Mesenchymal stem cell (in vitro differentiated cells and primary cell): ENCODE measurements at places on chromosomes 3 and 15.

GRCh38 chr3:169460035-169460434 is 203.5 kb downstream of the MECOM start:
- no peak for DNase-seq
- H3K4me1 ChIP-seq = no peaks in the 10 kb centered on the region
- H3K27ac ChIP-seq = no peak overlapping the region
- H3K36me3 ChIP-seq = no peaks in the 10 kb centered on the region

GRCh38 chr3:47704237-47704612 is 77.5 kb downstream of the SMARCC1 start:
- no peak for DNase-seq
- H3K27ac ChIP-seq = no peak overlapping the region
- H3K4me1 ChIP-seq = no peaks in the 10 kb centered on the region
- no peaks in the 10 kb centered on the region for H3K27me3 ChIP-seq
- H3K4me3 ChIP-seq = no peak overlapping the region

GRCh38 chr15:40259021-40259420 is 20.2 kb downstream of the PAK6 start:
- H3K27ac ChIP-seq = peak overlapping the region; percentile 78
- H3K27me3 ChIP-seq = peaks cover 28% of the 10 kb centered on the region
- peaks cover 30% of the 10 kb centered on the region for H3K4me1 ChIP-seq
- H3K36me3 ChIP-seq = no peaks in the 10 kb centered on the region
- DNase-seq = peak; percentile 21
- H3K4me3 ChIP-seq = no peak overlapping the region

- H3K36me3 ChIP-seq = no peaks in the 10 kb centered on the region
- H3K4me3 ChIP-seq = no peak overlapping the region
- H3K4me1 ChIP-seq = no peaks in the 10 kb centered on the region
- peaks cover 72% of the 10 kb centered on the region for H3K27me3 ChIP-seq
- no peak for DNase-seq
Observed at GRCh38 chr3:186520957-186521842, 23.0 kb downstream of the CRYGS start.

DNA sequence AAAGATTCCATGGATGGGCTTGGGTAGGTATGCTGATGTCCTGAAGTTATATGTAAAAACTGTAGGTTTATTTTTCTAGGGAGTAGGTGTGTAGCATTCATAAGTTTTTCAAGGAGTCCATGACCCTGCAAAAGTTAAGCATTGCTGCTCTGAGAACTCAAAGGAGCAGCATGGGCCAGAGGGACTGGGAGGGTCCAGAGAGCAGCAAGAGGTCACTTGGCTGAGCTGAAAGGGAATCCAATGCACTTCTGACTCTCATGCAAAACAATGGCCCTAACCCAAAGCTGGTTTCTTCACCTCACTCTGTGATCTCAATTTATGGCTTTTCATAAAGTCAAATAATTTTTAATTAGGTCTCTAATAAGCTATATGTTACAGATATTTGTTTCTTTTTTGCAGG is 198.3 kb upstream of the GOLGA6L4 start:
- no peak overlapping the region for H3K4me3 ChIP-seq
- no peak for DNase-seq
- H3K27me3 ChIP-seq = peaks cover 22% of the 10 kb centered on the region
- no peaks in the 10 kb centered on the region for H3K36me3 ChIP-seq

DNA sequence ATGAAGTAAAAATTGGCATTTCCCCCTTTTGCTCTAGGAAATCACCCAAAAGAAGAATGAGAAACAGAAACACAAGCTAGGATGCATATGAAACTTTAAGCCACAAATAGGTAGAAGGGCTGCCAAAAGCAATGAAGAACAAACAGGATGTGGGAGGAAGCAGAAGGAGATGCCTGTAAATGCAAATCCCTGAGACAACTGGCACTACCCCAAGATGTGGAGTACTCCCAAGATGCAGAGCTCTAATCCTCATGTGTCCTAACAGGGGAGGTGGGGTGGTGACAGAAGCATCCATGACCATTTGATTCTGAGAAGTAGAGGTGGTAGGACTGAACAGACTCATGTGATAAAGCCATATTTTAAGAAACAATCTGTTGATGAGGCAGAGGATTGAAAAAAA is 31.9 kb upstream of the ZNF280D start:
- no peak overlapping the region for H3K27ac ChIP-seq
- H3K4me3 ChIP-seq = no peak overlapping the region
- H3K36me3 ChIP-seq = no peaks in the 10 kb centered on the region

- H3K27me3 ChIP-seq = no peaks in the 10 kb centered on the region
- H3K27ac ChIP-seq = no peak overlapping the region
- H3K36me3 ChIP-seq = peaks cover 9% of the 10 kb centered on the region
Observed at GRCh38 chr15:89203705-89204273, 17.6 kb downstream of the RLBP1 start.

DNA sequence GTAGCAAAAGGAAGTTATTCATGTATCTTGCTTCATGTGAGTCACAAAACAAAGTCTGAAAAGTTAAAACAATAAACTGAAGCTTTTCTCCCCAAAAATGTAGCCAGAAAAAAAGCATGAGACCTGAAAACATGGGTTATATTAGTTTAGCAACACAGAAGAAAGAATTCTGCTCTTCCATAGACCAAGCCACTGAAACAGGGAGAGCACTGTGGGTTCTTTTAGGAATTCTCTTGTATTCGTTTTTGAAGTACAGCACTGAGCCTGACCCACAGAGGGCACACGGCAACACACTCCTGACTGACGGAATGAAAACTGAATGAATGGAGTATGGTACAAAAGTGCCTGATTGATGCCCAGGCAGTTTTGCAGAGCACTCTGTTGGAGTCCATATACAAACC is 66.6 kb downstream of the TM4SF4 start:
- H3K4me3 ChIP-seq = no peak overlapping the region
- peaks cover 8% of the 10 kb centered on the region for H3K4me1 ChIP-seq
- no peaks in the 10 kb centered on the region for H3K27me3 ChIP-seq

DNA sequence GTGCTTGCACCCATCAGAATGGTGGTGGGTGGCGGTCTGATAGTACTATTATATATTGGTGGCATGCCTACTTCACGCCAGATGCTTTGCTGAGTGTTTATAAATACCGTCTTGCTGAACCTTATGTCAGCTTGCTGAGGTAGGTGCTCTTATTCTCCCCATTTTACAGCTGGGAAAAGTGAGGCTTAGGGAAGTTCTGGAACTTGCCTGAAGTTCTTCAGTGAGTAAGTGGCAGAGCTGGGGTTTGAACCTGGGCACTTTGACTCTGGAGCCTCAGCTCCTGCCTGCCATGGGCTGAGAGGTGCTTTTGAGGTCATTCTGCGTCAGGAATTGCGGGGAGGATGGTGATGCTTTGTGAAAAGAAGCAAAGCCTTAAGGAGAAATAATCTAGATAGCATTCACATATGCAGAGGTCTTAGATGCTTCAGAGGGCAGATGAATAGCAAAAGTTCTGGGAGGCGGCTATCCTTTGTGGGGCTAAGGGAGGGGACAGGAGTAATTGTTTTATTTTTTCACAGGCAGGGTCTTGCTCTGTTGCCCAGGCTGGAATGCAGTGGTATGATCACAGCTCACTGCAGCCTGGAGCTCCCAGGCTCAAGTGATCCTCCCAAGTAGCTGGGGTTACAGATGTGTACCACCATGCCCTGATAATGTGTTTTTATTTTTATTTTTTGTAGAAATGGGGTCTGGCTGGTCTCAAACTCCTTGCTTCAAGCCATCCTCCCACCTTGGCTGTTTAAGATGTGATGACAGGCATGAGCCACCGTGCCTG is 18.5 kb downstream of the ITPR1 start:
- H3K27me3 ChIP-seq = no peaks in the 10 kb centered on the region
- peaks cover 3% of the 10 kb centered on the region for H3K4me1 ChIP-seq
- DNase-seq = no peak

DNA sequence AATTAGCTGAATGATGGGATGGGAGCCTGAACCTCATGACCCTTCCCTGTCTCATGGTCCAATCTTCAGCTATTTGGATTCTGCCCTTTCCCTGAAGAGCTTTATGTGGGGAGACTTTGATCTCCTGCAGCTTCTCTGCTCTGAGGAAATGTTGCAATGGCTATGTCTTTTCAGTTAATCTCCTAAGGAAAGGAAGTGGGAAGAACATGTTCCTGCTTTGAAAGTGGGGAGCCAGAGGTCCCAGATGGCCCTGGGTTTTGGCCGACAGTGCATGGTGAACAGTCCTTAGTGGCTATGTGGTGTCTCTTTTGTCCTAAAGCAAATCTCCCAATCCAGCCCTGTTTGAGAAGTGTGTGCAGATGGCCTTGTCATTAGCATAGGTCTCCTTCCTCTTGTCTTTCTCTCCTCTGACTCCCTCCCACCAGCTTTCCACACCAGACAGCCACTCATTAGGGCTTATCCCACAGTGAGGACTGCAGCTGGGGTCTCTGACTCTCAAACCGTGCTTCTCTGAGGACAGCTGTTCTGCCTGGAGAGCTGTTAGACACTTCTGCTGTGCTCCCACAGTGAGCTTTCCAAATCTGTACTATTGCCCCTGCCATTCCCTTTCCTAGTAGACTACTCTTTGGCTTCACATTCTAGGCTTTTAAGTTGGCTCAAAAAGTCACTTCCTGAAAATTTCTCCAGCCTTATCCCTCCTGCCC is 365.8 kb upstream of the UMPS start:
- H3K36me3 ChIP-seq = no peaks in the 10 kb centered on the region
- peak; percentile 27 for DNase-seq
- no peak overlapping the region for H3K4me3 ChIP-seq
- peaks cover 1% of the 10 kb centered on the region for H3K4me1 ChIP-seq
- H3K27me3 ChIP-seq = no peaks in the 10 kb centered on the region
- no peak overlapping the region for H3K27ac ChIP-seq

- no peaks in the 10 kb centered on the region for H3K4me1 ChIP-seq
- H3K27ac ChIP-seq = no peak overlapping the region
- no peak overlapping the region for H3K4me3 ChIP-seq
- H3K27me3 ChIP-seq = no peaks in the 10 kb centered on the region
- no peaks in the 10 kb centered on the region for H3K36me3 ChIP-seq
Observed at GRCh38 chr3:112579232-112579631, 17.4 kb downstream of the SLC35A5 start.

DNA sequence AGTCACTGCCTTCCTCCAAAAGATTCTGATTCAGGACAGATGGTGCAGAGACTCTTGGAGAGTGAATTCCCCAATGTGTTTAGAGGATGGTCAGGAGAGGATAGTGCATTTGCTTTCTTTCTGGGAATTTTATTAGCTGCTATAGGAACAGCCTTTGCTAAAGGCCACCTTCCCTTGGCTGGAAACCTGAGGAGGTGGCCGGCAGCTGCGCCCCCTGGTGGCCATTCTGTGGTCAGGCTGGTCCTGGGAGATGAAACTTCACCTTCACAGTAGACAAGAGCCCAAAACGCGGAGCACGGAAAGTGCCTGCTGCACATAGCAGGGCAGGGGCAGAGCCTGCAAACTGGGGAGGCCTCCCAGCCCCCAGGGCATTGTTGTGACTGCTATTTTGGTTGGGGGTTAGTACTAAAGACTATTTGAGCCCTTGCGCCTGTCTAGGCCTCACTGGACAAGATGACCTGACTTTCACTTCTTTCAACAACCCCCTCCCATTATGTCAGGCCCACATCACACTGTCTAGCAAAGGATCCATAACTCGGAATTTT is 34.3 kb downstream of the SEC22C start:
- peaks cover 22% of the 10 kb centered on the region for H3K36me3 ChIP-seq
- peaks cover 4% of the 10 kb centered on the region for H3K4me1 ChIP-seq

GRCh38 chr3:169996063-169996462 is 29.5 kb downstream of the SEC62 start:
- no peaks in the 10 kb centered on the region for H3K4me1 ChIP-seq
- no peak overlapping the region for H3K27ac ChIP-seq
- H3K4me3 ChIP-seq = no peak overlapping the region
- H3K36me3 ChIP-seq = peaks cover 59% of the 10 kb centered on the region

DNA sequence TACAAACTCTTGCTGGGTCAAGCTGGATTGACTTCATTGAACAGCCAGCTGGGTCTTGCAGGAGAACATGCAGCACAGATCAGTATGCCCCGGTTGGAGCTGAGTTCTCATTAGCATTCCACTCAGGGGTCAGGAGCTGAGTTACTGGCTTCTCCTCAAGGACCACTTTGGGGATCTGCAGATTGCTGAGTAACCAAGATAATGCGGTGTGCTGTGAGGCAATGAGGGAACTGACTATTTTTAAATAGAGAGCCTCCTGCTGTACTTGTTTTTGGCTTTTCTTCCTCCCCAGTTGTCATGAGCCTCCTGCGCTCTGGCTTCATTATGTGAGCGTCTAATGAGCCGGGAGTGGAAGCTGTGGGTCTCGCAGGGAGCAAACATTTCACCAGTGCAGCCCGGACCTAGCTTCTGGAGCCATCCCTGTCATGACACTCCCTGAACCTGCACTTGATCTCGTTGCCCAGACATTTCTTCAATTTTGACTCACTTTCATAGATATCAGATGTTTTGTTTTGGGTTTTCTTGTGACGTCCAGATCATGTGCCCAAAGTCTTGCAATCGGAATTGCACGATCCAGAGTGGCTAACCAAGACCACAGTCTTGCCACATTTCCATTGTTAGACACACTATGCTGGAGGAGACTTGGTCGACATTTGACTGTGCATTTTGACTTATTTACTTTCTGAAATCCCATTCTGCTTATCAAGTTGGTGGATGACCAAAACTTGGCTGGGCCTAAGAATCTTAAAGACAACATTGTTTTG is 327.2 kb downstream of the LRTM1 start:
- H3K4me3 ChIP-seq = no peak overlapping the region
- H3K4me1 ChIP-seq = no peaks in the 10 kb centered on the region
- DNase-seq = no peak
- H3K36me3 ChIP-seq = no peaks in the 10 kb centered on the region

DNA sequence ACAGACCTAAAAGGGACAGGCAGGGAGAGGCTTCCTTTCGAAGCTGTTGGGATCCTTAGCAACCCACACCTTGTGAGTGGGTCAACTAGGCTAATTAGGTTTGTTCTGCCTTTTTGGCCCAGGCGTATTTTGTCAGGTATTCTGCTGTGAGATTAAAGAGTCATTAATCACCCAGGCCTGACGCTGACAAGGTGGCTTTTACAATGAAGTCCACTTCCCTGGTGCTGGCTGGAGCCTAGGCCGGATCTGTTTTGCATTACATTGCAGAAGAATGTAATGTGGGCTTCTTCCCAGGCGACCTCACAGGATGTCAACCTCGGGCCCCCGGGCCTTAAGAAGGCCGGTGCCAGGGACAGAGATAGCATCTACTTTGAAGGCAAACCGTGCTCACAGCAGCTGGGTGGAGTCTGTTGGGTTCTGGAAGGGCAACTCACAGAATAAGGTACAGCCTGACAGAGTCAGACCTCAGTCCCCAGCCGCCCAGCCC is 76.9 kb downstream of the HES1 start:
- H3K36me3 ChIP-seq = no peaks in the 10 kb centered on the region
- H3K27me3 ChIP-seq = peaks cover 61% of the 10 kb centered on the region
- no peak overlapping the region for H3K27ac ChIP-seq
- no peak overlapping the region for H3K4me3 ChIP-seq

DNA sequence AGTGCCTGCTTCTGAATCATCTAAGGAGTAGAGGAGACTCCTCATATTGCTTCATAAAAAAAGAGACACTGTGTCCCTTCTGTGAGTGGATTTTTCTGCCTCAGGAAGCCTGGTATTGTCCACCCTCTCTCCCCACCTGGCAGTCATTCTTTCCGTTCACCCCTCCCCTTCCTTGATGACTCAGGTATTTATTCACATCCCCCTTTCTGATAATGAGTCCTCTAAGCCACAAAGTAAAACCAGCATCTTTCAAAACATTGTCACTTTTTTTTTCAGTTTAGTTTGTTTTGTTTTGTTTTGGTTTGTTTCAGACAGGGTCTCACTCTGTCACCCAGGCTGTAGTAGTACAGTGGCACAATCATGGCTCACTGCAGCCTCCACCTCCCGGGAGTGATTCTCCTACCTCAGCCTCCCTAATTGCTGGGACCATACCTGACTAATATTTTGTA is 65.2 kb upstream of the UBE2E1 start:
- no peaks in the 10 kb centered on the region for H3K36me3 ChIP-seq
- peak; percentile 60 for DNase-seq
- H3K4me3 ChIP-seq = no peak overlapping the region

GRCh38 chr3:142613491-142613890 is 17.3 kb downstream of the PLS1 start:
- no peaks in the 10 kb centered on the region for H3K36me3 ChIP-seq
- H3K4me3 ChIP-seq = no peak overlapping the region
- DNase-seq = no peak
- H3K27me3 ChIP-seq = no peaks in the 10 kb centered on the region
- peaks cover 2% of the 10 kb centered on the region for H3K4me1 ChIP-seq
- no peak overlapping the region for H3K27ac ChIP-seq
